ENCODE measurements at places on chromosomes 16 and 17.

GRCh38 chr16:31561426-31562233 lies 33.9 kb downstream of the AHSP start:
- no peak for DNase-seq

- no peak for DNase-seq
Measured at GRCh38 chr17:9116311-9116835, 95.1 kb downstream of the NTN1 start.

- DNase-seq = peak; percentile 5
Measured at GRCh38 chr17:37220607-37220953, 155.2 kb upstream of the C17orf78 start.

DNA sequence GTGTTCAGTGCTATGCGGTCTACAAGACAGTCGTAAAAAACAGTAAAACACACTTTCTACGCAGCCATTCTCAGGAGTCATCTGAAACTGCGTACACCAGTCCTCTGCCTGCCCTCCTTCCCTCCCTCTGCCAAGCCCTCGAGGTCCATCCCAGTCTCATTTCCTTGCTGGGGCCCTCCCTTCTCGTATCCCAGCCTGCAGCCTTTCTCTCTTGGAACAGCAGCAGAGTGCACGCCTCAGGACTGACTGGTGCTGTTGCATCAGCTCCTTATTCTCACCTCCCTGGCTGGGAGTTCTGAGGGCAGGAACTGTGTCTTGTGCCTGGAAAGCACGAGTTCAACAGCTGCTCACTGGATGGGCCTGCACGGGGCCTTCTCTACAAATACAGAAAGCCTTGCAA lies 12.5 kb downstream of the FAHD1 start:
- no peak for DNase-seq

DNA sequence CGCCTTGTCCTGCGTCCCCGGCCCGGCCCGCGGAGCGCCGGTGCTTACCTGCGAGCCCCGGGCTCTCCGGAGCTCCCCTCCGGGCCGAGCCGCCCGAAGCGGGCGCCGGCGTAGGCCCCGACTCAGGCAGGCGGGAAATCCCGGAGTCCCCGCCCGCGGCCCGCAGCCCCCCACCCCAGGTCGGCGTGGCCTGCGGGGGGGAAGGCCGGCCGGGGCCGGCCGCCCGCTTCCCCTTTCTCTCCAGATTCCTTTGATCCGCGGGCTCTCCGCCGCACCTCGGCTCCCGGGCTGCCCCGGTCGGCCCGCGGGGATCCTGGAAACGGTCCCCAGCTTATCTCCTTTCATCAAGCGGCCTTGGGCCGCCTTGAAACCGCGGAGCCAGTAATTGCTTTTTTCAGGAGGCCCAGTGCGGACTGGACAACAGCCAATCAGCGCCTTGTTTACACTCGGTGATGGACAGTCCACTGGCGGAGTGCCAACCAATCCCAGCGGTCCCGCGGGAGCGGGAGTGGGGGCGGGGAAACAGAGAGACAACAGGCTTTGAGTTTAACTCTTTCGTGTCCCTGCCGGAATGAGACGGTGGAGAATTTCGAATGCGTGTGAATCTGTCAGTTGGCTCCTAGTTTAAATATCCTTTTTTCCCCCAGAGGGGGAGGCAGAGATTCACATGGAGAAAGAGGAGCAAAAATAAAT lies 1.4 kb upstream of the BAHCC1 start:
- DNase-seq = peak; percentile 100

DNA sequence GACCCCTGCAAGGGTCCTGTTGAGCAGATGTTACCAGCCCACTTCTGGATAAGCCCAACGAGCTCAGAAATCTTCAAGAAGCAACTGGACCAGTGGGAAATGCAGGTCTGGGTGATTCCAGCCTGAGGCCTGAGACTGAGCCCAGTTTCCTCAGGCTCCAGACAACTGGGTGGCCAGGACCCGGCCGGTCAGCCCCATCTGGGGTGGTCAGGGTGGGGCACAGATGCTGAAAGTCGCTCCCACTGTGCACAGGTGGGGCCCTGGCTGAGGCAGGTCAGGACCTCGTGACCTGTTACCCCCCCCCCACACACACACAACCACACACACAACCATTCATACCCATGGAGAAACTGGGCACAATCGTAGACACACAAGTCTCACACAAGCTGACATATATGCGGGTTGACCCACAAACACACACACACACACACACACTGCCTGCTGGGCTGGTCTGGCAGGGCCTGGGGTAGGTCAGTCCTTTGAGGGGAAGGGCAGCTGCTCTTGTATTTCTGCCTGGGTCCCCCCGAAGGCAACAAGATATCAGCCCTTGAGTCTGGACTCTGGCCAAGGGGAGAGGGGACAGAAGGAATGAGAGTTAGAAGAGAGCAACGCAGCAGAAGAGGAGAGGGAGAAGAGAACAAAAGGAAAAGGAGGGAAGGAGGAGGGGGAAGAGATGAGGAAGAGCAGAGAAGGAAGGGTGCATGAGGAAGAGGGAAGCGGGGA lies 99.0 kb upstream of the CDH5 start:
- no peak for DNase-seq

DNA sequence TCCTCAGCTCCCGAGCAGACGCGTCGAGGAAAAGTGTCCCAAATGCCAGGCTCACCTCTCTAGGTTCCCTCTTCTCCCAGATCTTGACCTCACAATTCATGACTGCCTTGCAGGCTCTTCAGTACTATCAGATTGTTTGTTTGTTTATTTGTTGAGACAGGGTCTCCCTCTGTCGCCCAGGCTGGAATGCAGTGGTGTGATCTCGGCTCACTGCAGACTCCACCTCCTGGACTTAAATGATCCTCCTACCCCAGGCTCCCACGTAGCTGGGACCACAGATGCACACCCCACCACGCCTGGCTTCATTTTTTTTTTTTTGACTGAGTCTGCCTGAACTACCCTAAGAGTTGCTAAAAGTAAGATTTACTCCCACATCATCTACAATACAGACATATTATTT lies 15.9 kb downstream of the TMEM235 start:
- no peak for DNase-seq

DNA sequence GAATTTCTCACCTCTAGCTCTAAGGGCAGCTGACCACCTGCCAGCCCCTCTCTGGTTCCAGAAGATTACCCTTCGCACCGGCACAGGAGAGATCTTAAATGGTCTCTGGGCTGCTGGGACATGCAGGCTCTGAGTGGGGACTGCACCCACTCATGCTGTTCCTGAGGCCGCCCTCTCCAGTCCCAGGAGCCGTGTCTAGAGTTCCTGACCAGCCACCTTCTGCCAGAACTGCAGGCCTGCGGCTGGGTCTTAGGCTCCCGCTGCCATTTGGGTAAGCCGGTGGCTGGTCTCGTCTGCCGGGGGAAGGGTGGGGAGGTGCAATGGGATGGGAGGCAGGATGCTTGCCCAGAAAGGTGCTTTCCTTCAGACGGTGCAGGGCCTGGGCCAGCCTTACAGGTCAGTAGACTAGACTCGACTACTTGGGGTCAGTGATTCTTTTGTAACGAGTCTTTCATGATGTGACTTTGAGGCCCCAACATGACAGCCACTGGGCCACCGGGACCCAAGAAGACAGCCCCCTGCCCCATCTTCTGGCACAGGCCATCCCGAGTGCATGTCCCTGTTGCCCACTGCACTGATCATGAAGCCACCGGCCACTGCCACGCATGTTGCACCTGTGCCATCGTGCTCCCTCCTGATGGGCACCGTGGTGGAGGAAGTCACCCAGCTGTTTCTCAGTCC lies 26.4 kb downstream of the B9D1 start:
- no peak for DNase-seq

GRCh38 chr16:4515611-4516233 lies 22.9 kb downstream of the CDIP1 start:
- no peak for DNase-seq

GRCh38 chr16:84121007-84121406 lies 4.3 kb upstream of the MBTPS1 start:
- DNase-seq = no peak

DNA sequence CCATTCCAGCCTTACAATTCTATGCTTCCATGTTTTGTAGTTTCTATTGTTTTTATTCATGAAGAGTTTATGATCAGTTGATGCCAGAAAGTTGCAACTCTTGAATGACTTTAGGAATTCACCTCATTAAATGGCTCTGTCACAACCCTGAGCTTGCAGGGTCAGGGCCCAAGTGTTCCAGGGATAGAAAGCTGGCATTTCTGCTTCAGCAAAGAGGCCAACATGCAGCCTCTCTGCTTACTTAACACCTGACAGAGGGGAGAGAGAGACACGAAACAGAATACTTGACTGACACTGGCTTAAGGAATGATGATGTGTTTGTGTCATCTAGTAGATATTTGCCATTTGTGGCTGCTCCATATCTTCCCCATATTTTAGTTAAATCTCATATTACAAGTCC lies 328.1 kb downstream of the CA10 start:
- DNase-seq = no peak

GRCh38 chr17:59372138-59372751 lies 40.8 kb downstream of the YPEL2 start:
- DNase-seq = no peak

DNA sequence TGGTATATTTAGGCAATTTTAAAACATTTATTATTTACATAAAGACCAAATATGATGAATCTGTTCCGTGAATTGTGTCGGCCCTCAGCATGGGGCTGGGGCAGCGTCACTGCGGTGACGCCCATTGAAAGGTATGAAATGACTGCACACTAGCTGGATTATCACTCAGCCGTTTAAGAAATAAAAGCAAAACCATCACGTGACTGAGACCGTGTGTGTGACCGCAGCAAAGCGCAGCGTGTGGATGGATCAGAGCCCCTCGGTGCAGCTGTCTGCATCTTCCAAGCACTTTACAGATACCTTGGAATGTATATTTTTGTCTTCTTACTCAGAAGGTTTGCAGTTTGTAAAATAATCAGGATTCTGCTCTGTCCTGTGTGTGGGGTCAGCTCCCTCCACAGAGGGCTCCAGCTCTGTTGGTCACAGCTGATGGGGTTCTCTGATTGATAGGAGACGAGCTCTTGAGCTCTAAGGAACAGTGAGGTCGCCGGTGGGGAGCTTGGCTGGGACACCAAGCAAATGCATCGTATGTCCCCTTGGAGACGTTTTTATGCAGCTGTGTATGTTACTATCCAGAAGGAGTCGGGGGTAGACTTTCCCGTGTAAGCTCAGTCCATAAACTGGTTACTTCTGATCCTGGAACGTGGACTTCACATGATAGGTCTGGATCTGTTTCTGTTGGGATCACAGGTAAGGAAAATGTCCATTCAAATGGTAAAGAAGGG lies 45.1 kb downstream of the WDR45B start:
- no peak for DNase-seq

- no peak for DNase-seq
Measured at GRCh38 chr16:72302332-72302731, 130.4 kb upstream of the PMFBP1 start.

- DNase-seq = no peak
Measured at GRCh38 chr17:50133028-50133768, 3.2 kb upstream of the SAMD14 start.

DNA sequence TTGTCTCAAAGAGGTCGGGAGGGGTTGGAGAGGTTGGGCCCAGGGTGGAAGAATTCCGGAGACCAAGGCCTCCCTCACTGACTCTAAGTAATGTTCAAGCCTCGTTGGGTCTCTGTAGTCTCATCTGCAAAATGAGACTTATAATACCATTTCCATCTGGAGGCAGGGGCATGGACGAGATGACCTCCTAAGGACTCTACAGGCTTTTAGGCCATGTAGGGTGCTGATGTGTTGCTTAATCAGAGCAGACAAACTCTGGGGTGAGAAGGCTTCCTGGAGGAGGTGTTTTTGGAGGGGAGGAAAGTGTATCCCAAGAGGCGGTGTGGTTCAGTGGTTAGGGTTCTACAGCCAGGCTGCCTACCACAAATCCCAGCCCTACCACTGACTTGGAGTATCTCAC lies 3.1 kb downstream of the SPPL2C start:
- no peak for DNase-seq

GRCh38 chr17:67360880-67361279 lies 5.5 kb downstream of the PSMD12 start:
- DNase-seq = no peak

DNA sequence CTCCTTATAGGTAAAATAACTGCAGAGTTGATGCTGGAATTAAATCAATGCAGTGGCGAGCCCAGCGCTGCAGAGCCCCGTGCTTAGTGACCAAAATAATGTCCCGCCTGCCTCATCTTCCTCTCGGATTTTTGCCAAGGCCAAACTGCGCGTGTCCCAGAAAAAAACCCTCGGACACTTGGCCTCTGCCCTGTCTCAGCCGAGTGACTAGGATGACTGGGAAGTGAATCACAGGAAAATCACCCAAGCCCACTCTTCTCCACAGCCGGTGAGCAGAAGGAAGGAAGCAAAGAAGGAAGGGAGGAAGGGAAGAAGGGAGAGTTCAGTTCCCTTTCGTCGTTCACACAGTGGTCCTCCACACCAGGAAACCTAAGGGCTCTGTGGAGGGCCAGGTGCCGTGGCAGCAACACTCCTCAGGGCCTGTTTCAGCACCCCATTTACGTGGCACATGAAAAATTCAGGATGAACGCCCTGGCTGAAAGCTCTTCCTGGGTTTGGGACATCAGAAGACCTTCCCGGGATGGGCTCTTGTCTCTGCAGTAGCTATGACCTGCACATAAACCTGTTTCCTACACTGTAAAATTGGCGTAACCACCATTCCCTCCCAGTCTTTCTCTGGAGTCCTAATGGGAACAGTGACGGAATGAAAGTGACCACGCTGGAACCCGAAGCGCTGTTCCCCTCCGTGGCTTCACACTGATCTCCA lies 25.4 kb upstream of the HOXB13 start:
- no peak for DNase-seq

- DNase-seq = no peak
Measured at GRCh38 chr17:68057531-68057952, 22.0 kb downstream of the KPNA2 start.

GRCh38 chr17:37815536-37815935 lies 70.7 kb upstream of the HNF1B start:
- DNase-seq = no peak

DNA sequence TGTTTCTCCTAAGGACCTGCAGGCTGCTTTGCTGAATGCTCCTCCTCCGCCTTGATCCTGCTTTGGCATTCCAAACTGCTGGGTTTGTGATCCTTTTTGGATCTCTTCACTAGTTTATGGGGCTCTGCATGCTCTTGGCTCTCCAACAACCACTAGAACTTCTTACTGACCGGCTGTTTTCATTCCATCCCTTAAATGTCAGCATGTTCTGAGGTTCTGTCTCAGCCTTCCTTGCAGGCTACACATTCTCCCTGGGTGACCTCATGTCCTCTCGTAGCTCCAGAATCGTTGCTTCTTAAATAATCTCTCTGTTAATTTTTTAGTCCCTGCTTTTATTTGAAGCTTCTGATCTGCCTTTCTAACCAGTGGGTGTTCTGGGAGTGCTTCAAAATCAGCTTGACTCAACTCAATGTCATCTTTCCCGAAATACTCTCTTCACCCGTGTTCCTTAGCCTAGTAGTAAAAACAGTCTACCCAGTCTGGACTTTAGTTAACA lies 119.0 kb upstream of the HS3ST2 start:
- no peak for DNase-seq

All from NCI-H446 (cell line).